Stimulated activated CD8-positive, alpha-beta memory T cell treated with anti-CD3 and anti-CD28 coated beads, Interleukin-15, amount 100 ng/mL, for 24 hours (primary cell): ENCODE measurements at places on chromosomes 5 and 9.

DNA sequence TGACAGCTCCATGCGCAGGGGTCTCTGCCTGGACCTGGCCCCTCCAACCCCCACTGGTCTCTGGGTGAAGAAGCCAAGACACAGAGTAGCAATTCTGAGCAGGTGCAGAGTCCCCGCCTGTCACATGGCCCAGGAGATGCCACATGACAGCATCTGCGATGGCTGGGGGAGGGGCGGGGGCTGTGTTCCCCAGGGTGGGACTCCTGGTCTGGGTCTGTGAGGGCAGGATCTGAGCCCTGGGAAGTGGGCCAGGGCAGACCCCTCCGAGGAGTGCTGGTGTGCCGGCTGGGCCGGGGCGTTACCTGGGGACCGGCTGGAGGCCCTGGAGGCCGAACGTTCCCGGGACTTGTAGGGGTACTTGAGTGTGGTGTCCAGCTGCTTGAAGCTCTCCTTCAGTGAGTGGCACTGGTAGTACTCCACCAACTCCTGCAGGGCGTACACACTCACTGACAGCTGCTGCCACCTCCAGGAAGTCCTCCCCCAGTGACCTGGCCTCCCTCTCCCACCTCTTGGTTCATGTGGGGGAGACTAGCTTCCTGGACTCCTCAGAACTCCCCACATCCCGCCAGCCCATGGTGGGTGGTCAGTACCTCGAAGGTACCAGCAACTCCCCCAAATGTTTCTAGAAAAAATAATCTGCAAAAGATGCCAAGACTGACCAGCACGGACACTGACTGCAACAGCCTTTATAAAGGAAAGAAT is 32.1 kb upstream of the SARDH start:
- DNase-seq: no peak

DNA sequence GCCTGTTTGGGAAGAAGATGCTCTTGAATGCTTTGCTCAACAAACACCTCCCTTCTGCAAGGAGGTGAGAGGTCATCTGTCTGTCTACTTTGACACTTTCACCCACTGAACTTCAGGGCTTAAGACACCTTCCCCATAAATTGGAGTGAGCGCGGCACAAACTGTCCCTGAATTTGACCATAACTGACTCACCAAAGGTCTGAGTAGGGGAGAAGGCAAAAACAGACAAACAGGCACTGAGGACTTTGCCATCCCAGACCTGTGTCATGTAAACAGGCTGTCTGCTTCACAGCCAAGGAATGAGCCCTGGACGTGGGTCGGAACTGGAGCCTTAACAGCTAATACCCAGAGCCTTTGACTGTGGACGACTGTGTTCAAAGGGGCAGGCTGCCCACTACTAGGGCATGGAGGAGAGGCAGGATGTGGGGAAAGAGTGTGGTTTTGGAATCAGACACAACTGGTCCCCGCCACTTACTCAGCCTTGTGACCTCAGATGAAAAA is 320.9 kb upstream of the KLF4 start:
- no peak for DNase-seq

GRCh38 chr5:81808106-81808505 is 57.2 kb upstream of the SSBP2 start:
- DNase-seq: no peak

DNA sequence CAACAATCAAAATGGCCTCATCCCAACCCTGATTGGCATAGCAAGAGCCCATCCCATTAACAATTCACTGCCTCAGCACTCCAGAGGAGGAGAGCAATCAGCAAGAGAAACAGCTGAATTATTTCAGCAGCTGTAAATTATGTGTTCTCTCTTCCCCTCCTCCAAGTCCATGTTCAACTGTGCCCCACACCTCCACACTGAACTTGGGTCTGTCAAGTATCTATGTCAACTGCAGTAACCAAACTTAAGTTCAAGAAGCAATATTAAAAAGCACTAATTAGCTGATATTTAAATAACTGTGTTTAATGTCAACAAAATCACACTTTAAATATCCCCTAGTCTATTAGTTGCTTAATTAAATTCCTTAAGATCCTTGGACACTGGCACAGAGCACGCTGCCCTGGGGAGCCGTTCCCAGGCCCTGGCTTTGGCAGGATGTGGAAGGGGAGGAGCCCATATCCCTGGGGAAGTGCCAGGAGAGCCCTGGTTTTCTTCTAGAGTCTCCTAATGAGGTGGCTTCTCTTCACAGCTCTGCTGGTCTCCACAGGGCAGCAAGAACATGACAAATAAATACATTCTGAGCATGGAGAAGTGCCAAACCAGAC is 50.6 kb downstream of the SIL1 start:
- no peak for DNase-seq

DNA sequence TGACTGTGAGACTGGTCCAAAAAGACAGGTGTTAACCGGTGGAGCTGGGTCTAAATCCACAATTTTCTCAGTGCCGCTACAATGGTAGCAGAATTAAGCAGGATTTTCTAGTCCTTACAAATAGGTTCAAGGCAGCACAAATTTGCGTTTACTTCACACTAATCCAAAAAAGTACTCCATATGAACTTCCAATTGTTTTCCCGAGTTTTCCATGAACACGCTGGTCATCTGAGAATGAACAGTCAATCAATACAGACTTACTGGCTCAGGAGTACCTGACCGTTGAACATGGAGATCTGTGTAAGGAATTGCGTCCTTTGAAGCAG is 709 bp downstream of the SLC35D2 start:
- DNase-seq: no peak

DNA sequence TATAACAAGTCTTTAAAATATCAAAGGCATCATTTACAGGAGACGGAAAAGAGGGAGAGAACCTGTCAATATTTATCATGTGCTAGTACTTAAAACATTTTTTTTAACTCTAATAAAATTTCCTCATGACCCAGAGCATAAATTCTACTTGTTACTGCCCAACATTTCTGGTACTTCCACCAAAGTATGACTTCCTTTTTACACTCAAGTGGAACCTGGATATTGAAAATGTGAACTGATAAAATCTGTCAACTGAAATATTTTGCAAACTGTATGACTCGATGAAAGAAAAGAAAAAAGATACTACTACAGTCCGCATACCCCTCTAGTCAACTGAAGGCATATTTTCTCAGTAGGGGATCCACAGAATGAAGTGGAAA is 37.1 kb downstream of the FAM13B start:
- no peak for DNase-seq

DNA sequence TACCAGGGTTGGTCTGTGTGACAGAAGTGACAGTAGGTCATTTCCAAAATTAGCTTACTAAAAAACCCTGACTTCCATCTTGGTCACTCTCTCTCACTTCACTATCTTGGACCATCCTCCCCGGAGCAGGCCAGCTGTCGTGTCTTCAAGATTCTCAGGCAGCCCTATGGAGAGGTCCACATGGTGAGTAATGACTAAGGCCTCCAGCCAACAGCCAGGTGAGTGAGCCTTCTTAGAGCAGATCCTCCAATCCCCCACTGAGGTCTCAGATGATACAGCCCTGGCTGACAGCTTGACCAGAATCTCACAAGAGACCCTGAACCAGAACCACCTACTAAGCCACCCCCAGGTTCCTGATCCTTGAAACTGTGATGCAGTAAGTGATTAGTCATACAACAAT is 92.0 kb downstream of the DCP2 start:
- DNase-seq: no peak

DNA sequence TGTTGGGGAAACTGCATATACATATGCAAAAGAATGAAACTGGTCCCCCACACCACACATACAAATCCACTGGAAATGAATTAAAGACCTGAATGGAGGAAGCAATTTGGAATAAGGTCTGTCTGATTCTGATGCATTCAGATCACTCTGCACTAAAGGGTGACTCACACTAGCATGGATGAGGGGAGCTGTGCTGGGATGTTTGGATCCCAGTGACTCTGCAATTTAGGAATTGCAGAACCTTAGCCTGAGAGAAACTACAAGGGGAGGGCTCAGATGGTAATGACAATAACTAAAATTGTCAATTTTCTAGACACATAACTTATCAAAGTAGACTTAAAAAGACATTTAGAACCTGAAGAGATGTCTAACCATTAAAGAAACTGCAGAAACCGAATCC is 312.0 kb downstream of the CDK5RAP2 start:
- DNase-seq: no peak

GRCh38 chr9:94110821-94111252 is 26.6 kb downstream of the PTPDC1 start:
- no peak for DNase-seq

- DNase-seq: no peak
Observed at GRCh38 chr5:68711293-68712200, 382.3 kb upstream of the SLC30A5 start.

- peak; percentile 48 for DNase-seq
Observed at GRCh38 chr5:40797273-40798011, 732 bp downstream of the PRKAA1 start.

DNA sequence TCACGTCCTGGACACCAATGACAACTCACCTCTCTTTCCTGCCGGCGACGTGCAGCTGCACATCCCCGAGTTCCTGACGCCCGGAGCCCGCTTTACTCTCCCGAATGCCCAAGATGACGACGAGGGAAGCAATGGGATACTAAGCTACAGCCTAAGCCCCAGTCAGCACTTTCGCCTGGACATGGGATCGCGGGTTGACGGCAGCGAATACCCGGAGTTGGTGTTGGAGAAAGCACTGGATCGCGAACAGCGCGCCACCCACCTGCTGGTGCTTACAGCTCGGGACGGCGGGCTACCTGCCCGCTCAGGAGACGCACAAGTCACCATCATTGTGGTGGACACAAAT is 1.1 kb downstream of the PCDHAC1 start:
- no peak for DNase-seq

GRCh38 chr5:141958113-141958512 is at the start of gene PCDH12:
TSS of gene PCDH12 (minus strand) at chr5:141958202. CDS start at chr5:141957851, 351 bp downstream.
- DNase-seq: no peak

- DNase-seq: no peak
Observed at GRCh38 chr5:3056866-3057265, 305.4 kb upstream of the IRX2 start.

DNA sequence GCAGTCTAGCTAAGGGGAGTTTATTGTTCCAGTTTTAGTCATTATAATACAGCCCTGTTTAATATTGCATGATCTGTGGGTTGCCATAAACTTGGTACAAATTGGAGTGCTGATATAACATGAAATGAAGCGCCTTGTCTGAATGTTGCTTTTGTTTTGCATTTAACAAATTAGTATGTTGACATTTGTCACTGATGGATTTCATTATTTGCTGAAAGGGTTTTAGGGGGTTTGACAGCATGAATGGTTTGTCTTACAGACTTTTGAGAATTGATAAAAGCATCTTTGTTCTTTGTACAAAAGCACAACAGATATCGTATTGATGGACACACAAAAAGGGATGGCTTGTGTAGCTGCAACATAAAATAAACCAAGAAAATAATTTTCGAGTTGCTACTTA is 178.3 kb downstream of the AOPEP start:
- DNase-seq: no peak

DNA sequence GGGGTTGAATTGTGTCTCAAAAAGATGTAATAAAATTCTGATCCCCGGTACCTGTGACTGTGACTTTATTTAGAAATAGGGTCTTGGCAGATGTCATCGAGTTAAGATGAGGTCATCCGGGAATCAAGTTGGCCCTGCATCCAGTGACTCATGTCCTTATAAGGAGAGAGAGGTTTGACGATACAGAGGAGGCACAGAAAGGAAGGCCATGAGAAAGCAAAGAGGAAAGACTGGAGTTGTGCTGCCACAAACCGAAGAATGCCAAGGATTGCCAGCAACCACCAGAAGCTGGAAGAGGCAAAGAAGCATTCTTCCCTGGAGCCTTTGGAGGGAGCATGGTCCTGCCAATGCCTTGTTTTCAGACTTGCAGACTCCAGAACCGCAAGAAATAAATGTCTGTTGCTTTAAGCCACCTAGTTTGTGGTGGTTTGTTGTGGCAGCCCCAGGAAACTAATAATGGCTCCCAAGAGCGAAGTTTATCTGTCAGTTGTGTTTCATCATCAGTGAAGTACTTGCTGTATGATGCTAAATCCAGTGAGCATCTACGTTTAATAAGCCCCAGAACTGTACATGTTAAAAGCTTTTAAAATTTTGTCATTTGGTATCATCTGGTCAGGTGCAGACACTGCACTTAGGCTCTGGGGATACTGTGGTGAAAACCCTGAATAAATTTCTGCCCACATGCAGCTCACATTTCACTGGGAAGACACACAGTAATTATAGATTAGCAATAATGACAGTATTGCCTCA is 114.8 kb downstream of the TLE4 start:
- DNase-seq: no peak

- peak; percentile 26 for DNase-seq
Observed at GRCh38 chr5:102296178-102296817, at the start of gene SLCO4C1. TSS of gene SLCO4C1 (minus strand) at chr5:102296284. CDS start at chr5:102296262, 22 bp downstream.

- DNase-seq: no peak
Observed at GRCh38 chr5:89844548-89844947, 565.0 kb downstream of the CETN3 start.

GRCh38 chr9:101366038-101366756 is 18.6 kb downstream of the BAAT start:
- DNase-seq: no peak

DNA sequence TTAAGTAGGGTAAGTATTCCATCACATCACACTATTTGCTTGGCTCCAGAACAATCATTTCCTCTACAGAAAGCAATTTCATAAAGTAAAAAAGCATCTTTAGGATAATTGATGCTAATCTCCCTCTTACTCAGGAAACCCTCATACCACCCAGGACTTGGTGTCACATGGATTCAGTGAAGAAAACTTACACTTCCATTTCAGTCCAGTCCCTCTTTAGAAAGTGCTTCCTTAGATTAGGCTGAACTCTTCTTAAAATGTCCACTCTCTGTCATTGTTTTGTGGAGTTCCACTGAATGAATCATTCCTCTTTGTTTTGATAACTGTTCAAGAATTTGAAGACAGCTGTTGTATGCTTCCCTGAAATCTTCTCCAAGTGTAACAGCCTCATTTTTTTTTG is 144.0 kb upstream of the ZNF462 start:
- DNase-seq: no peak

DNA sequence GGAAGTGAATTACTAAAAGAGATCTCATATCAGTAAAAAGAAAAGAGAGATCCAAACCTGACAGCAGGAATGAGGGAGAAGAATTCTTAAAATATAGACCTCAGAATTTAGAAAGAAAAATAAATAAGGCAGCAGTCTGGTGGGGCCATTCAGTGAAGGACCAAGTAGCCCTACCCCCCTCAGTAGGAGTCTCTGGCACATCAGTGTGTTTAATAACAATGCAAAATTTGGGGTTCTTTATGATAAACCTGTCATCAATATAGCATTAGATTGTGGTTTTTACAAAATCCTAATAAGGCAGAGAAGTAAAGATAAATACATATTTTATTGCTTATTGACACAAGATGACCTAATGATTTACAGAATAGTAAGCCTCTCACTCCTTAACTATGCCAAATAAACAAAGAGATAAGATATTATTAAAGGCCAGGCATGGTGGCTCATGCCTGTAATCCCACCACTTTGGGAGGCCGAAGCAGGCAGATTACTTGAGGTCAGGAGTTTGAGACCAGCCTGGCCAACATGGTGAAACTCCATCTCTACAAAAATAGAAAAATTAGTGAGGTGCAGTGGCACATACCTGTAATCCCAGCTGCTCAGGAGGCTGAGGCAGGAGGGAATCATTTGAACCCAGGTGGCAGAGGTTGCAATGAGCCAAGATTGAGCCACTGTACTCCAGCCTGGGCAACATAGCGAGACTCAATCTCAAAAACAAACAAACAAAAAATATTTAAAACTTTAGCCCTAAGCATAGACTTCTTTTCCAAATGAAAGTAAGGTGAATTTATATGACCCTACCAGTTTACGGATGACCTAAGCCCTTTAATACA is 108.6 kb downstream of the BASP1 start:
- no peak for DNase-seq
